ENCODE measurements at places on chromosomes 1 and 21. TPM values are rescaled to one million over a fixed set of nuclear protein-coding genes. Genes with fewer than 3 reads are reported as not detected.

TNFRSF4 gene
- not detected for total RNA-seq

KCNH1 gene
- under 0.01 TPM for total RNA-seq

GRHL3 gene
- total RNA-seq: 49.8 TPM

SDHB gene
- total RNA-seq: 152 TPM

FAM72C gene
- total RNA-seq: not detected

Data from bronchial epithelial cell (primary cell).